Pancreas (tissue), 10 donors: ENCODE measurements at places on chromosomes 1 and 21.

- no peak for DNase-seq
- no peaks in the 10 kb centered on the region for H3K4me1 ChIP-seq
- no peak overlapping the region for H3K27ac ChIP-seq
- no peak overlapping the region for H3K4me3 ChIP-seq
- H3K36me3 ChIP-seq, result no peaks in the 10 kb centered on the region
These were observed 24.7 kb downstream of the RGS13 start for GRCh38 chr1:192660613-192661012.

- no peaks in the 10 kb centered on the region for H3K36me3 ChIP-seq
- H3K4me1 ChIP-seq, result no peaks in the 10 kb centered on the region
- peaks cover 3% of the 10 kb centered on the region for H3K27me3 ChIP-seq
- no peak for DNase-seq
- H3K4me3 ChIP-seq, result no peak overlapping the region
These were observed 144.0 kb downstream of the FMN2 start for GRCh38 chr1:240235521-240236288.

GRCh38 chr1:206831650-206832049 is 33.8 kb upstream of the IL20 start:
- DNase-seq, result no peak
- H3K4me1 ChIP-seq, result no peaks in the 10 kb centered on the region
- no peak overlapping the region for H3K4me3 ChIP-seq

- H3K4me3 ChIP-seq, result no peak overlapping the region
- no peak overlapping the region for H3K27ac ChIP-seq
- no peaks in the 10 kb centered on the region for H3K27me3 ChIP-seq
- no peaks in the 10 kb centered on the region for H3K36me3 ChIP-seq
- DNase-seq, result no peak
These were observed 7.0 kb upstream of the C1orf174 start for GRCh38 chr1:3907031-3907534.

DNA sequence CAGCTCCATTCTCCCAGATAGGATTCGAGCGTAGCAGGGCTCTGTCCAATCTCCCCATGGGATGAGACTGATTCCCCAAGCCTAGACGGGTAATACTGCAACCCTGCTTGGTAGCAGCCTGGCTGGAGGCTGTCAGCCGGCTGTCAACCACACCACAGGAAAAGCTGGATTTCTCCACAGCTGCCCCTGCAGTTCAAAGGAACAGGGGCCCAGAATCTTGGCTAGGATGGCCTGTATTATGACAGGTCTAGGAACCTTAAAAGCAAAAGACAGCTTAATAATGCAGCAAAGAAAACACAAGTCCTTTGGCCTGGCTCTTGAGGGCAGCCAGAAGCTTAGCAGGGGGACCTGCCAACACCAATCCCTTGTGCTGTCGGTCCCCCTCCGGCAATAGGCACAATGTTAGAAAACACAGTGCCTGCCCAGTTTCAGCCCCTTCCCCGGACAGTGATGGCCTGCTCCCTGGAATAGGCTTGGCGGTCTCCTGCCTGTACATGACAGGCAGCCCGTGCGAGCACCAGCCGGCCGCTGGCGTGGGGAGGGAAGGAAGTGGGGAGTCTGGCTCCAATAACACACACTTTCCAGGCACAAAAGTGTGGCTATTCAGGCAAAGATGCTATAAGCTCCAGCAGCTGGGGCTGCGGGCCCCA is 90.5 kb downstream of the TRABD2B start:
- no peaks in the 10 kb centered on the region for H3K27me3 ChIP-seq
- H3K4me3 ChIP-seq, result no peak overlapping the region
- H3K36me3 ChIP-seq, result no peaks in the 10 kb centered on the region
- no peak for DNase-seq
- no peaks in the 10 kb centered on the region for H3K4me1 ChIP-seq
